ENCODE measurements at places on chromosomes 7 and 10.

GRCh38 chr7:114934086-114934485 lies 12.2 kb downstream of the MDFIC start:
- no peak for DNase-seq

DNA sequence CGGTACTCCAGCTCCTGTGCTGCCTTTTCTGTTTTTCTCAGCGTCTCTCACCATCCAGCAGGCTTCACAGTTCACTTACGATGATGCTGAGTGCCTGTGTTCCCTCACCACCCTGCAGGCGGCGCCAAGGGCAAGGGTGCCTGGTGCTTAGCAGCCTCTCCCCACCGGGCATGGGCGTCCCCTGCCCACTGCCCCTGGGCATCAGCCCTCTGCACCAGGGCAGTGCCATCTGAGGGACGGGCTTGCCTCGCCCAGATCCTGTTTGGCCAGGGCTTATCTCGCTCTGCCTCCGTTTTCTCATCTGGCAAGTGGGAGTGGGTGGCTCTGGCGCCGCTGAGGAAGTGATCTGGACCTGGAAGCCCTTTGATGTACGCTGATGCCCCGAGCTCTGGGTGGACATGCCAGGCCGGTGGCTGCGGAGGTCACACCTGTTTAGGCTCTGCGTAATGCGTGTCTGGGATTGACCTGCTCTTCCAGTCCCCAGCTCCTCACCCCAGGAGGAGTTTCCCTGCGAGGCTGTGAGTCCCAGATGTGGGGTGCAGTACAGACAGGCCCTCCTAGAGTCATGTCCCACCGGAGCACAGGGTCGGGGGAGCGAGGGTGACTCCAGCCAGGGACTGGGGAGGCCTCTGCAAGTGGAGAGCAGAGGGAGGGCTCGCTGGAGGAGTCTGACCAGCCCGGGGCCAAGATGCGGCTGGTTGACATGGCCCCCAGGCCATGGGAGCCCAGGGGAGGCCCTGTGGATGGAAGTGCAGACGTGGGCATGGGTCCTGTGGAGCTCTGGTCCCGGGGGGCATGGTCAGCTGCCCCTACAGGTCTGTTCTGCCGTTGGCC lies 11.8 kb downstream of the TTYH3 start:
- DNase-seq = peak; percentile 49

- no peak for DNase-seq
These were observed 398.1 kb downstream of the CDC14C start for GRCh38 chr7:49322476-49322875.

- peak; percentile 66 for DNase-seq
These were observed 3.8 kb upstream of the CRCP start for GRCh38 chr7:66110856-66111255.

DNA sequence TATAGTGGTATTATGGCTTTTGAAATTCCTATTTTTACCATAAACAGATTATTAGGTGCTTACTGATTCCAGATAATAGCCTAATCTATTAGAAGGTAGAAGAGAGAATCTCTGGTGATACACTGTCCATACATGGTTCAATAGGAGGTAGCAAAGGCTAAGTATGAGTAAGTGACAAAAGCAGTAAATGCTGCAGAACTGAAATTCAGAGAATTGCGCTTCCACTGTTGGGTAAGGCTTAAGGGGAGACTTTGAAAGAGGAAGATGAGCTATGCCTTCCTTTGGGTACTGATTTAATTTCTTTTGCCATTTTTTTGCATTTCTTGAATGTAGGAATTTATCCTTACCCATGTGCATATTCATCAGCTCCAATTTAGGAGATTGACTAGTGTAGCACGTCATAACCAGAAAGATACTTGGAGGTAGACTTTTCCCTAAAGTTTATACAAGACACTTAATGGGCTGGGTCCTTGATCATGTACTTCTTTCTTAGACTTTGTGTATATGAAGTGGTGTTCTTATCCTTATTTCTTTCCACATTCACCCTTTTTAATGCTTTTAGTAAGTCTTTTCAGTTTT lies 15.3 kb downstream of the MKLN1 start:
- DNase-seq = no peak

GRCh38 chr7:151707757-151708156 lies 169.2 kb downstream of the PRKAG2 start:
- DNase-seq = no peak

- DNase-seq = no peak
These were observed 128.7 kb upstream of the RHEB start for GRCh38 chr7:151648429-151648828.

GRCh38 chr7:135917721-135918120 lies 59.4 kb downstream of the MTPN start:
- DNase-seq = peak; percentile 83

- DNase-seq = no peak
These were observed 55.0 kb downstream of the GRB10 start for GRCh38 chr7:50727711-50728110.

GRCh38 chr10:122962405-122962804 lies 8.4 kb upstream of the C10orf88 start:
- DNase-seq = no peak

DNA sequence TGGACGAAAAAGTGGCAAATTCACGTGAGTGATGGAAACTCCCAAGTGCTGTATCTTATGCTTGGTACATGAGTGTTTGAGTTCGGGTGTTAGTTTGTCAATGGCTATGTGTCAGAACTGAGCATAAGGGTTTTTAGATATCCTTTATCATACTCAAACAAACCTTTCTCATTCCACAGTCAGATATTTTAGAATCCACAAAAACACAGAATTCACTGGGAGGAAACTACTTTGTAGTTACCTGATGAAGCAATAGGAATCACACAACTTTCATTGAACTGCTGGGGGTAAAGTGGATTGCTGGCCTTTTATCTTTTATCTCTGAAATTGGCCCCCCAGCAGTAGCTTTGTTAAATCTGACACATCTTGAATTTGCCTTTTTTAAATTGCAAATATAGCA lies 64.0 kb downstream of the DKK1 start:
- DNase-seq = no peak

GRCh38 chr10:59829601-59830000 lies 76.3 kb upstream of the MRLN start:
- no peak for DNase-seq

DNA sequence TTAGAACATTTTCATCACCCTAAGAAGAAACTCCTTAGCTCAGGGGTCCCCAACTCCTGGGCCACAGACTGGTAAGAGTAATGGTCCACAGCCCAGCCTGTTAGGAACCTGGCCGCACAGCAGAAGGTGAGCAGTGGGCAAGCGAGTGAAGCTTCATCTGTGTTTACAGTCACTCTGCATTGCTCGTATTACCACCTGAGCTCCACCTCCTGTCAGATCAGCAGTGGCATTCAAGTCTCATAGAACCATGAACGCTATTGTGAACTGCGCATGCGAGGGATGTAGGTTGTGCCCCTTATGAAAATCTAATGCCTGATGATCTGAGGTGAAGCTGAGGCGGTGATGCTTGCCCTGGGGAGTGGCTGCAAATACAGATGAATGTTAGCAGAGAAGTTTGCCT lies 37.3 kb upstream of the DLG5 start:
- no peak for DNase-seq
